ENCODE measurements at places on chromosomes 7 and 10. TPM values are rescaled to one million over a fixed set of nuclear protein-coding genes. Genes with fewer than 3 reads are reported as not detected.
A peak's percentile ranks its signal among the peaks of the same experiment; 100 is the strongest.

C7orf57 gene
- total RNA-seq = not detected

PTPN20 gene
- not detected for total RNA-seq

TMEM176B gene
- 0.26 TPM for total RNA-seq

OPN4 gene
- not detected for total RNA-seq

NPFFR1 gene
- total RNA-seq = not detected

FAM20C gene
- 10.0 TPM for total RNA-seq

PLAC9 gene
- total RNA-seq = 2.3 TPM

OR2A5 gene
- total RNA-seq = not detected

AEBP1 gene
- total RNA-seq = 65.0 TPM

RBP3 gene
- total RNA-seq = not detected

GNAT3 gene
- total RNA-seq = not detected

PTN gene
- total RNA-seq = 11.1 TPM

DNA sequence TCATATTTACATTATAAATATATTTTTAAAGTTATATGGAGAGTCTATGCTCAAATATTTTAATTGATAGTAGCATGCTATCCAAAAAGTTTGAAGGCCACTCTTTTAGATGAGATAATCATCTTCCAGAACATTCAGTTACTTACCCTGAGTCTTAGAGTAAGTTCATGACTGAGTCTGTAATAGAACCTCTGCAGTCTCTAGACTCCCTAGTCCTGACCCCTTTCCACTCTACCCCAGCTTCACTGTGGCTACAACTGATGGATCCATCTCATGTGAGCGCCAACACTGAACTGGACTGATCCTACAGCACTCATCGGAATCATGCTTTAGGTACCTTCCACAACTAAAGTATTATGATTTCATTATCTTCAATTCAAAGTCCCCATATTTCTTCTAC, 10.1 kb downstream of the HACD1 start:
- DNase-seq = no peak
- H3K27me3 ChIP-seq = no peaks in the 10 kb centered on the region
- H3K4me1 ChIP-seq = no peaks in the 10 kb centered on the region
- H3K27ac ChIP-seq = no peak overlapping the region

GRCh38 chr7:38335128-38335491, 61.7 kb upstream of the TARP start:
- no peaks in the 10 kb centered on the region for H3K36me3 ChIP-seq
- H3K4me3 ChIP-seq = no peak overlapping the region
- no peak overlapping the region for H3K27ac ChIP-seq
- H3K27me3 ChIP-seq = no peaks in the 10 kb centered on the region
- DNase-seq = no peak
- no peaks in the 10 kb centered on the region for H3K4me1 ChIP-seq

DNA sequence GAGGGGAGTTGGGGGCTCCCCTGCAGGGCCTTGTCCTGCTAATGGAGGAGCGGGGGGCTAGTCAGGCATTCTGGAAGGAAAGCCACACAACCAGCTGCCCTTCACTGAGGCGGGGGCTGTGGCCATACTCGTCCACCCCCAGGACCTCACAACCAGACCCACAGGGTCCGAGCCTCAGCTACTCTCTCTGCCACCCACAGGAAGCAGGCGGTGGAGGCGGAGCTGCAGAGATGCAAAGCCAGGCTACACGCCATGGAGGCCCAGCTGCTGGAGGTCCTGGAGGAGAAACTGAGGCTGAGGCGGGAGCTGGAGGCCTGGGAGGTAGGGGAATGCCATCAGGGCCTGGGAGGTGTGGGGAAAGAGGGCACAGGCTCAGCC, 3.1 kb downstream of the ABHD11 start:
- no peak for DNase-seq
- H3K27ac ChIP-seq = no peak overlapping the region
- H3K27me3 ChIP-seq = no peaks in the 10 kb centered on the region
- H3K4me1 ChIP-seq = peaks cover 12% of the 10 kb centered on the region
- H3K36me3 ChIP-seq = no peaks in the 10 kb centered on the region
- no peak overlapping the region for H3K4me3 ChIP-seq

DNA sequence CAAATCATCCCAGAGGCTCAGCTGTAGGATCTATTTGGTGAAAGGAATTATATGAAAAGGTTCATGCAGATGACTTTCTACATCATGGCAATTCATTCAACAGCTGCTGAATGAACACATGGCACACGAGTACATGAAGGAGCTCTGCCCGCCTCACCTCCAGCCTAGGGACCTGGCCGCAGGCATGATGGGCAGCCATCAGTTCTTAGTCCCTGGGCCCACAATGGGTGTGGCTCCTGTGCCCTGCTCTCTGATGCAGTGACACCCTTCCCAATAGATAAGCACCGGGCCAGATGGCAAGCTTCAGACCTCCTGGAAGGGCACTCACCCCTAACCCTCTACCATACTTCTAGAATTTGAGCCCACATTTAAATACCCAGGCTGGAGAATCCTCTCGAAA, 3.5 kb downstream of the CHST15 start:
- no peak for DNase-seq
- peaks cover 19% of the 10 kb centered on the region for H3K4me1 ChIP-seq
- no peaks in the 10 kb centered on the region for H3K36me3 ChIP-seq
- no peak overlapping the region for H3K27ac ChIP-seq
- no peak overlapping the region for H3K4me3 ChIP-seq

- no peaks in the 10 kb centered on the region for H3K27me3 ChIP-seq
- H3K36me3 ChIP-seq = no peaks in the 10 kb centered on the region
- no peak overlapping the region for H3K27ac ChIP-seq
- DNase-seq = peak; percentile 18
- no peaks in the 10 kb centered on the region for H3K4me1 ChIP-seq
Measured at GRCh38 chr10:61804414-61804813, 97.1 kb upstream of the ARID5B start.

DNA sequence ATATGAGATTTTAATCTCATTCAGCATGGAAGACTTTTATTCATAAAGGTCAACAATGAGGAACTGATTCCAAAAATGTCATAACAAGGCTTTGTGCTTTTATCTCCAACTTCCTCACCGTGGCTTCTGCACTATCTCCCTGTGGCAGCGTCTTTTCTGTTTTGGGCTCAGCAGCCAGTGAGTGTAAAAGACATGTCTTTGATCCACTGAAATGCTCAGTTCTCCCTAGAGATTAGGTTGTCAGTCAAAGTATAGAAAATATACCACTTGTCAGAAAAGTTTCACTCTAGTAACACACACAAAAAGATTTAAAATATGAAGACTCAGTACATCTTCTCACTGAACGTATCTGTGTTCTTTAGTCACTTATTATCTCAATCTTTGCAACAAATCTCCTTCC, 901.8 kb upstream of the ZWINT start:
- DNase-seq = no peak
- H3K36me3 ChIP-seq = no peaks in the 10 kb centered on the region
- H3K4me1 ChIP-seq = no peaks in the 10 kb centered on the region
- no peaks in the 10 kb centered on the region for H3K27me3 ChIP-seq
- H3K27ac ChIP-seq = no peak overlapping the region

DNA sequence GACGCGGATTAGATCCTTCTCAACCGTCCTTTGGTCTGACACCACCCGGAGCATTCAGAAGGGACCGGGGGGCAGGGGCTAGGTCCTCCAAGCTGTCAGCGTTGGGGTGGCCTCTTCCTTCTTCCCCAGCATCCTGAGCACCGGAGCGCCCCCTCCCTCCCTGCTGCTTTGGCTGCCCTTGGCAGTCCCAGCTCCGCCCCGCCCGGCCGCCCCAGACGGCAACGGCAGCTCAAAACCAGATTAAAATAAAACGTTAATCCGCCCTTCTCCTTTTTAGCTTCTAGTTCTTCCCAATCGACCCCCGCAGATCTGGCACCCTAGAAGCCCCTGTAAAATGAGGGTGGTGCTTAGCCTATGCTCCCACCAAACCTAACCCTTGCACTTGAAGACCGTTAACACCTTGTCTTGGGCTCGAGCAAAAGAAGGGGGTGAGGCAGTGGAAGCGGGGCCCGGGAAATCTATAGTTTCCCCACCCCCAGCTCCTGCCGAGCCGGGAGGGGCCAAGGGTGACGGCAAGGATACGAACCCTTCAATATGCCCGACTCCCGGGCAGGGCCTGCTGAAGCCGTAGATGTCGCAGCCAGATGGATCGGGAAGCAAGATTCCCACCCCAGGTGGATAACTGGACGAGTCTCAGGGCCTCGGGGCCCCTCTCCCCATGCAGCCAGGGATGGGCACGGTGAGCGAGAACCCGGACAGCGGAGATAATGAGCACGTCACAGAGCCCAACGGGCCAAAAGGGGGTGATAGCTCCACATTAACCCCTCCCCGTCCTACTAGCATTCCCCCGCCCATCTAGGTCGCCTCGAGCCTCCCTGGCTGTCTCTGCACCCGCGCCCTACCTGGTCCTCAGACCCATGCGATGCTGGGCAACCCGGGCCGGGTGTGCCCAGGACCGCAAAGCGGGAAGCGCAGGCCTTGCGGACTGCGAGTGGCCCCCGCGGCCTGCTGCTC, 169.7 kb downstream of the NRF1 start:
- no peak overlapping the region for H3K27ac ChIP-seq
- no peak overlapping the region for H3K4me3 ChIP-seq
- H3K27me3 ChIP-seq = peaks cover 87% of the 10 kb centered on the region

- peak; percentile 12 for DNase-seq
- no peaks in the 10 kb centered on the region for H3K36me3 ChIP-seq
- no peak overlapping the region for H3K4me3 ChIP-seq
- H3K27me3 ChIP-seq = no peaks in the 10 kb centered on the region
- no peaks in the 10 kb centered on the region for H3K4me1 ChIP-seq
Measured at GRCh38 chr7:84790882-84791281, 396.0 kb downstream of the SEMA3D start.

DNA sequence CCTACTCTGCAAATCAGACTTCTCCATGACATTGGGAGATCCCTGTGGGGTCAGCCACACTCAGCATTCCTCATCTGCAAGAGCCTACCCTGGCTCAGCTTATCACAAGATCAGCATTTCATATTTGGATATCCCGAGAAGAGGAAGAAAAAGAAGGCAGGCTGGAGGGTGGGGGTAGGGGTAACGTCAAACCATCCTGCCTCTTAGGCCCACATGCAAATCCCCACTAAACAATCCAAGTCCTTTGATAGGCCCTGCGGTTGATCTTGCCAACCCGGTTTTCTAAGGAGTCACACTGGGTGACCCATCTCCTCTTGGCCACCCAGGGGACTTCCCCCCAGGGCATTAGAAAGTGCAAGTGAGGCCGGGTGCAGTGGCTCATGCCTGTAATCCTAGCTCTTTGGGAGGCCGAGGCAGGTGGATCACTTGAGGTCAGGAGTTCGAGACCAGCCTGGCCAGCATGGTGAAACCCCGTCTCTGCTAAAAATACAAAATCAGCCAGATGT, 128.0 kb upstream of the CALN1 start:
- no peak overlapping the region for H3K4me3 ChIP-seq
- no peaks in the 10 kb centered on the region for H3K27me3 ChIP-seq
- DNase-seq = no peak

DNA sequence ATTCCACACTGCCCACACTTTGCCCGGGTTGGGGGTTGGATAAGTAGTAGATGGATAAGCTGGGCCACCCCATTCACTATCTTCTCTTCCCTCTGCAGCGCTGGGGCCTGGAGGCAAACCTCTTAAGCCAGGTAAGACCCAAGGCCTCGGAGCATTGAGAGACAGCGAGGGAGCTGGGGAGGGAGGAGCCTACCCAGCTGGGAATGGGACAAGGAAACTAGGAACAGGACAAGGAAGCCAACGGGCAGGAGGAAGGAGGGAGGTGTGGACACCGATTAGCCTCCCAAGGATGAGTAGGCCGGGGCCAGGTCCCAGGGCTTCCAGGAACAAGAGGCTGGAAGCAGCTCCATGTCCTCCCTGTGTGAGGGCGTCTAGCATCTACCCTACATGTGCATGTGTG, 9.6 kb downstream of the ELN start:
- no peaks in the 10 kb centered on the region for H3K4me1 ChIP-seq
- no peak overlapping the region for H3K4me3 ChIP-seq
- DNase-seq = no peak
- H3K36me3 ChIP-seq = no peaks in the 10 kb centered on the region

- DNase-seq = peak; percentile 34
- H3K4me1 ChIP-seq = no peaks in the 10 kb centered on the region
- H3K36me3 ChIP-seq = peaks cover 3% of the 10 kb centered on the region
- no peak overlapping the region for H3K4me3 ChIP-seq
Measured at GRCh38 chr10:32332299-32332750, 14.6 kb downstream of the EPC1 start.

DNA sequence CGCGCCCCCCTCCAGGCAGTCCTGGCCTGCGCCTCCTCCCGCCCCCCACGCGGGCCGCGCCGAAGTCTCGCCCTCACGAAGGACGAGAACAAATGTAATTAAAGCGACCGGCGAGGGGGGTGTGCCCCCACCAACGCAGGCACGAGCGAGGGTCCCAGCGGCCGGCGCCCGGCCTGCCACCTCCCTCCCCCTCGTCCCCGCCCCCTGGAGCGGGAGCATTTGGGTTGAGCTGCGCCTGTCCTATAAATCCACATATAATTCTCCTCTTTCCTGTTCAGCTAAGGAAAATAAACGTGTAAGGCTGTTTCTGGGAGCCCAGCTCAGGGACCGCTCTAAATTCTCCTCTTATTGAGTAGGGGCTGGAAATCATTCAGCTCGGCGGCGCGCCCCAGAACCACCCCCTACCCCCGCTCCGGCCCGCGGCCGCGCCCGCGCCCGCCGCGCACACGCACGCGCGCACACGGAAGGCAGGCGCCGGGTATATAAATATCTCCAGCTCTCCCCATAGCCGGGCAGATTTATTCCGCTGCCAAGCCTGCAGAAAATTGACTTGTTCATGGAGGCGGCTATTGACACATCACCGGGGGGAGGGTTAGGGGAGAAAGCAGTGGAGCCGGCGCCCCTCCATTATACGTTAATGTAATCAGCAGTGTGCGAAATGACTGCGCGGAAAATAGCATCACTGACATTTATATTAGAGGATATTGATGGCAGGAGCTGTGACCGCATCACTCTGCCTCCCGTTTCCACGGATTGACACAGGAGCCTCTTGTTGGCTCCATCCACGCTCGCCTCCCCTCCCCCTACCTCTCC, 61.6 kb upstream of the BTRC start:
- H3K27ac ChIP-seq = no peak overlapping the region
- H3K4me3 ChIP-seq = peak overlapping the region; percentile 49
- H3K36me3 ChIP-seq = no peaks in the 10 kb centered on the region
- DNase-seq = no peak
- H3K4me1 ChIP-seq = peaks cover 4% of the 10 kb centered on the region

DNA sequence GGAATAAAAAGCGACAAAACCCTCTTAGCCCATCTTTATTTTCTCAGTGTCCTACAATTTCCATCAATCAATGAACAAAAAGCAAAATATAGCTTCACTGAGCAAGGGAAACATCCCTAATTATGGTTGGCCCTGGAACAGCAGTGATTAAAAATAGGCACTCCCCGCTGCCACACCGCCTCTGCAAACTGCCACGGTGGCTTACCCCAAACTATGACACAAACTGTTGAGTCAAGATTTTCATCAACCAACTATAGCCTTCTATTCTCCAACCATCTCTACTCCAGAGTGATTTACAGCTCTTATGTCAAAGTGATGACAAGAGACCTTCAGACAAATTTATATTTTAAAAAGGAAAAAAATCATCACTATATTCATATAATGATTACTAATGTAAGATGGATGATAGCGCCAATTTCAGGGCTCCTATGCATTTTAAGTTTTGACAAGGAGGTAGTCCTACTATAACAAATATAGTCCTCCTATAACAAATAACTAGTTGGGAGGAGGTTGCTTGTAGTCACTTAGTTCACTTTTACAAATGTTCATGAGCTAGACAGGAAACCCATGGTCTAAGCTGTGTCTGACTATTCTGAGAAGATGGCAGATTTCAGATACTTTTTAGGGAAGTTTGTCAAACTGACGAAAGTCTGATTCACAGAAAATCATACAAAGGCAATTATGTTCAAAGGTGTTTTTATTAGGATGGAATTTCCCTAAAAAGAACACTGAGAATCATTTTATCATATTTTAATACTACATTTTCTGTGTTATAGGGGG, 26.3 kb downstream of the DENND11 start:
- no peaks in the 10 kb centered on the region for H3K27me3 ChIP-seq
- peak overlapping the region; percentile 89 for H3K27ac ChIP-seq
- H3K4me3 ChIP-seq = no peak overlapping the region
- H3K4me1 ChIP-seq = peaks cover 22% of the 10 kb centered on the region
- DNase-seq = peak; percentile 18

Measured in astrocyte (in vitro differentiated cells and primary cell).